Left renal pelvis (tissue), 4 donors: ENCODE measurements at places on chromosomes 4 and X.

DNA sequence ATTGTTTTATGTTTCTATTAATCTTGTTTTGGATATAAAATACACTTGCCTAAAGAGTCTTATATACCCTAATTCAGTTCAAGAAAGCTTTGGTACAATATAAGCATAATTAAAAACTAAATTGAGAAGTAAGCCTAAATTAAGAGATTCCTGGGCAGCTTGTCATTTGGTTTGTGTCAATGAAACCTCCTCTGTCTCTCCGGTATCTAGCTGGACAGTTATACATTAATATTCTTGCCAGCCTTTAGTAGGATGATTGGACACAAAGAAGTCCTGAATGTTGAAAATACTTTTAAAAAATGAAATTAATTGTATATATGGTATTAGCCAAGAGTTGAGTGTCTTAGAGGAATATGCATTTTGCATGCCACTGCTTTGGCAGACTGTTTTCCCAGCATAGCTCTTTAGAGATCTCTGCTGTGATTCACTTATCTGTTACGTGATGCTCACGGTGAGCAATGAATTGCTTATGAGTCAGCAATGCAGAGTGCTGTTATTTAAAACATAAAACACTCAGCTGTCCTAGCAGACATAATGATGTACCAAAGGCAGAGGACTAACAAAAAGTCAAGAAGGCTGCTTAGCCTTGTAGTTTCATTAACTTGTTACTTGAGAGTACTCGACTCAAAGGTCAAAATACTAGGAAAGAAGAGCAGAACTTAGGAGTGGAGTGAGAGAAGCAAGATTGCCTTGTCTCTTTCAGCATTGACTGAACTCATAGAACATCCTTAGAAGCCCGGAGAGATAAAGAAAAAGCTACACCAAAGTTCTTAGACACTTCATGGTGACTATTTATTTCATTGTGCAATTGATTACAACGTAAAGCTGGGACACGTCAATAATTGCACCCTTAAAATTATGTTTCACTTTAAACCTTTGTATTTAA is 1296.1 kb upstream of the PCDH7 start:
- no peak for DNase-seq

- no peak for DNase-seq
These were observed 1157.4 kb downstream of the FAM133A start for GRCh38 chrX:94831364-94831763.

GRCh38 chr4:46986922-46987638 is 6.3 kb downstream of the GABRA4 start:
- no peak for DNase-seq

GRCh38 chr4:31741326-31741725 is 1021.2 kb downstream of the PCDH7 start:
- no peak for DNase-seq

DNA sequence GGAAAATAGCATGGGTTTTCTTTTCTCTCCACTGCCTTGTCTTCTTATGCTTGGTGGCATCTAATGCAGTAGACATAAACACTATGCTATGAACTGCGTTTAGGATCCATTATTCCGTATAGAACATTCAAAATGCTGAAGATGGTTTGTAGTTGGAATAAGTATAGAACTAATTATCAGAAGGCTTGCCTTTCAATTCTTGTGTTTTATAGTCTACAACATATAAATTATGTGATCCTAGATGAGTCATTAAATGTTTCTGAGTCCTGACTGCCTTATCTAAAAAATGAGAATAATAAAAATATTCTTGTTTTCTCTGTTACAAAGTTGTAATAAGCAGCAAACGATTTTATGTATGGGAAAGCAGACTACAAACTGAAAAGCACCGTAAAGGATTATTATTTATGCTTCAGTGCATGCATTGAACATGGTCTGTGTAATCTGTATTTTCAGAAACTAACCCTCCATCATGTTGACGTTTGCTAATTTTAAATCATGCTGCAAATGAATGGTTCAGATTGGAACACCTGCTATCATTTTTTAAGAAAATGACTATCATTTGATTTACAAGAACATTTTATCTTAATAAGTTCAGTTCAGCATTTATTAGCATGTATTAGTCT is 335.9 kb upstream of the AADAT start:
- DNase-seq: no peak

GRCh38 chrX:6026980-6027379 is 201.7 kb downstream of the NLGN4X start:
- DNase-seq: no peak

DNA sequence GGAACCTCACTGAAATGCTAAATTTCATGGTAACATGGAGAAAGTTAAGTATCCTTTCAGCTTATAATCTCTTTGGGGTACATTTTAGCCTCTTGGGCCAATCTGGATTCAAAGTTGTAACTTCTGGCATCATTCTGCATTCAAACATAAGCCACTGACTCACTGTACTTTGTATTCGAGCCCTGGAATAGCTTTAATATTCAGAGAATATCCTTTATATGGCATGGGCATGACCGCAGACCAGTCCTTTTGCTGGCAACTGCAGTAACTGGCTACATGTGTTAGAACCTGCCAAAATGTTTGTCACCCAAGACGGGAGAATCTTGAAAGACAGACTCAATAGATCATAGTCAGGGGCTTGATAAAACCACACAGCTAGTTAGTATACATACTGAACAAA is 3.3 kb downstream of the GASK1B start:
- no peak for DNase-seq

- no peak for DNase-seq
These were observed 22.0 kb upstream of the UGT2B4 start for GRCh38 chr4:69517674-69518073.

- DNase-seq: no peak
These were observed 42.8 kb downstream of the ELOVL6 start for GRCh38 chr4:110155654-110156053.

DNA sequence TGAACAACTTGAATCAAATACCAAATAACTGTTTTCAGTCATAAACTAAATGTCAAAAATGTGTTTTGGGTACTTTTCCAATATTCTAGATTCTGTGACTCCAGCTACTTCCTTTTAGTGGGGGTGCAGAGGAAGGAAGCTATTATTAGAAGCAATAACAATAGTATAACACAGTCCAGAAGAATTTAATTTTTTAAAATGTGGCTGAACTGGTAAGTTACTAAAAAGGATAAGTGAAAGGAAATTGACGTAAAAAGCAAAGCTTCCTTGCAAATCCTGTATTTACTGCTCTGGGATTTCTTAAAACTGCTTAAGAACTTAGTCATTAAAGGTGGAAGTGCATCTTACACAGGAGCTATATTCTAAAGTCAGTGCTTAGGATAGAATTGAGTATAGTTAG is 53.2 kb downstream of the MOSPD2 start:
- no peak for DNase-seq

DNA sequence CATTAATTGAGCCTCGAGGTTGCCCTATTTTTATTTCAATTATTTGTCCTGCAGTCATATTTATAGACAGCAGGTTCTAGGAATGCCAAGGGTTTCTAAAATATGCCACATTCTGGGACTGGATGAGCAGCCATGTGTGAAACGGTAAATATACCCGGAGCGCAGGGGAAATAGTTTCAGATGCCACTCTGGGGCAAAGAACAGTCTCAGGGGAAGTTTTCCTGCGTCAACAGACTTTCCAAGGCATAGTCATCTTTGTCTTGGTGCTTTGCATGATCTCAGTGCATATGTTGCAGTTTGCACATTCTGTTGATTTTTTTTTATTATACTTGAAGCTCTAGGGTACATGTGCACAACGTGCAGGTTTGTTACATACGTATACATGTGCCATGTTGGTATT is 71.0 kb downstream of the GPAT3 start:
- DNase-seq: no peak

DNA sequence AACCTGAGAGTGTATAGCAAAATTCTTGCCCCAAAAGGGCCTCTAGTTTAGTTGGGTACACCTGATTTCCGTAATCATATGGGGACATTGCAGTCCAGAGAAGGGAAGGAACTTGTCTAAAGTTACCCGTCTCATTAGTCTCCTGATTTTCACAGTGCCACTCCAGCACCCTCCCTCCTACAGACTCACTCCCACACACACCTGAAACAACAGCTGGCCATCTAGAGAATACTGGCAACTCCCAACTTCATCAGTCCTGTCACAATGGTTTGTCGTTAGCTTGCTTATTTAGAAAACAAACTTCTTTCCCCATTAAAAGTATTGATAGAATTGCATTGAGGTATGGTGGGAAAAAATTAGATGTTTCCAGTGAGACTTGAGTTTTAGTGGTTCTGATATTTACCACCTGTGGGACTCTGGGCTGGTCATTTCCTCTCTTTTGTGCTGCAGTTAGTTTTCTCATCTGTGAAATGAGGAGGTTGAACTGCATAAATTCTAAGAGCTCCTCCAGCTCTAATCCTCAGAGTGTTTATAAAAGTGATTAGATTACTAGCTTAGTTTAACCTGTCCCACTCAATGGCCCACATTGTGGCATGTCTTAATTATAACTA is 1.7 kb downstream of the IL13RA1 start:
- DNase-seq: no peak

DNA sequence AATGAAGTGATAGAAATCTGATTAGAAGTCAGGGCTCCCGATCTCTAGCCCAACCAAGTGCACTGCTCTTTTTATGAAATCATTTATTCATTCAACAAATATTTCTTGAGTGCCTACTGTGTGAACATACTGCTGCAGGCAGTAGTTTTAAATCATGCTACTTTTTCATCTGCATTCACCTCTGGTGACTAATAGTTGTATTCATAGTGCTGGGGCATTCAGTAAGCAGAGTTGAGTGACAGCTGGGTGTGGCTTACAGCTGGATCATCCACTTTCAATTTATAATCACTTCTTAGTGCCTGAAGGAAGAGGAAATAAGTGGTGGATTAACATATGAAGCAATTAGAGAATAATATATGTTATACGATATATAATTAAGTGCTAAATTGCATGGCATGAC is 94.1 kb upstream of the HPRT1 start:
- DNase-seq: no peak

GRCh38 chrX:25039036-25039435 is 23.3 kb upstream of the ARX start:
- no peak for DNase-seq

DNA sequence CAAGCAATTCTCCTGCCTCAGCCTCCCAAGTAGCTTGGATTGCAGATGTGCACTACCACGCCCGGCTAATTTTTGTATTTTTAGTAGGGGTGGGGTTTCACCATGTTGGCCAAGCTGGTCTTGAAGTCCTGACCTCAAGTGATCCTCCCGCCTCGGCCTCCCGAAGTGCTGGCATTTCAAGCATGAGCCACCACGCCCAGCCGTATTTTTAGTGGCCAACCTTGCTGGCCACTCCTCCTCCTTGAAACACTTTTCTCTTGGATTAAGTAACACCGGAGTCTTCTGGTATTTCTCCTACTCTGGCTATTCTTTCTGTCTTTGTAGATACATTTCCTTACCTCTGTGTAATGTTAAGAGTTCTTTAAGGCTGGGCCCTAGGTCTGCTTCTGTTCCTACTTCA is 11.1 kb upstream of the RPL39 start:
- DNase-seq: no peak

- no peak for DNase-seq
These were observed 33.3 kb upstream of the SORCS2 start for GRCh38 chr4:7158991-7159390.

GRCh38 chr4:31071508-31072486 is 351.6 kb downstream of the PCDH7 start:
- DNase-seq: no peak

DNA sequence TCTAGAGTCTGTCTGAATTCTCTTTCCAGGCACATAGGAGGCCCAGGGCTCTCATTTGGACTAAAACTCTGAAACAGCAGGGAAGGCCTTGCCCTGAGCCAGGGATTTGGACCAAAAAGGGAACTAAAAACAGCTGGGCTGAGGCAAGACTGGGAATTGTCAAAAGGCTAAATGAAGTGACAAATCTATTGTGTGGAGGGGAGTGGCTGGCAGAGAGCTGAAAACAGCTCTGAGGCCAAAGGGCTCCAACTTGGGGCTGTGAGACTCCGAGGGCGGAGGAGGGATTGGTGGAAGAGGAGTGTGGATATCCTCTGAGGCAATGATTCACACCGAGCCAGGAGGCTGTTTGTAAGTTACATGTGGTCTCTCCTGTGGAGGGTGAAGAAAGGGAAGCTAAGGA is 63.2 kb downstream of the PHEX start:
- DNase-seq: no peak

DNA sequence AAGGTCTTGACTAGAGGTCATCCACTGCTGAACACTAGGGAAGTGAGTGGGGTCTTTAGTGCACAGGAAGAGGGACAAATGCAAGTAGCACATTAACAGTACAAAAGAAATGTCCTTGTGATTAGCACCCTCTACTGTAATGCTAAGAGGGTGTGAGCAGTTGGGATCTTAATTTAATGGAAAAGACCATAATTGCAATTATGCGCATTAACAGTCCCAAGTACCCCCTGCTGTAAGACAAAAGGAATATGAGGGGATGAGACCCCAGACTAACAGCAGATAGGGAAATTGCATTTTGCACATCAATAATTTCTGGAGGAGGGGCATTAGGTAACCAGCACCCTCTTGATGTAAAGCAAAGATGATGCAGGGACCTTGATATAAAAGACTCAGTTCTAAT is 285.0 kb downstream of the CHIC1 start:
- no peak for DNase-seq

- DNase-seq: no peak
These were observed 101.0 kb downstream of the PAPSS1 start for GRCh38 chr4:107619066-107619465.

- DNase-seq: peak; percentile 35
These were observed 2.0 kb downstream of the TMEM255A start for GRCh38 chrX:120308959-120309872.

DNA sequence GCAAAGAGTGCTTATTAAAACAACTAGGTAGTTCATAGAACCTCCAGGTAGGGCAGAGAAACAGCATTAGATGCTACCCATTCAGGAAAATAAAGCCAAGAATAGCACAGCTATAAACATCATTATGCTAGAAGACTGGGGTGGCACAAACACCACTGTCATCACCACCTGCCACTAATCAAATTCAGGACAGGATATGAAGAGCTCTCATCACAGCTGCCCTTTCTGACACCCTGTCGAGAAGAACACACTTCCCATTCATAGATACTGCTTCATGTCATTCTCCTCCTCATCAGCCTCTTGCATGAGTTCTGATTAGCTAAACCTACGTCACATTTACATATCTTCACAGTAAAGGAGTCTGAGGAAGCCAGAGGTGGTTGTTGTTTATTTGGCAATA is 692.3 kb upstream of the HS3ST1 start:
- no peak for DNase-seq

DNA sequence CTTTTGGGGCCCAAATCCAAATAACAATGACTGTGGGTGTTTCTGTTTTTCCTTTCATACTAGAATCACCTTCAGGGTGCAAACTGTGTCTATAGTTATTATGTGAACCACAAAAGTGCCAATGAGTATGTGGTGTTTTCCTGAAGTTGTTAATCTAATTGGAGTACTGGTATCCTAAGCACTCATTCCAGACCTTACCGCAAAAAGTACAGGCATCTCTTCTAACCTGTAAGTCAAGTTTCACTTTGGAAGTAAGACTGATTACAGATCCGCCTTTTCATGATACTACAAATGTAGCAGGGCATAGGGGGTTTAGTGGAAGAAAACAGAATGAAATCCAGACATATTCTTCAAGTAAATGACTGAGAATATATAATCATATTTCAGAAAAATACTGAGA is 16.1 kb downstream of the COQ2 start:
- no peak for DNase-seq

- no peak for DNase-seq
These were observed 15.8 kb downstream of the ART3 start for GRCh38 chr4:76090241-76090691.
